ENCODE measurements at places on chromosomes 16 and 17.
A peak's percentile ranks its signal among the peaks of the same experiment; 100 is the strongest.

DNA sequence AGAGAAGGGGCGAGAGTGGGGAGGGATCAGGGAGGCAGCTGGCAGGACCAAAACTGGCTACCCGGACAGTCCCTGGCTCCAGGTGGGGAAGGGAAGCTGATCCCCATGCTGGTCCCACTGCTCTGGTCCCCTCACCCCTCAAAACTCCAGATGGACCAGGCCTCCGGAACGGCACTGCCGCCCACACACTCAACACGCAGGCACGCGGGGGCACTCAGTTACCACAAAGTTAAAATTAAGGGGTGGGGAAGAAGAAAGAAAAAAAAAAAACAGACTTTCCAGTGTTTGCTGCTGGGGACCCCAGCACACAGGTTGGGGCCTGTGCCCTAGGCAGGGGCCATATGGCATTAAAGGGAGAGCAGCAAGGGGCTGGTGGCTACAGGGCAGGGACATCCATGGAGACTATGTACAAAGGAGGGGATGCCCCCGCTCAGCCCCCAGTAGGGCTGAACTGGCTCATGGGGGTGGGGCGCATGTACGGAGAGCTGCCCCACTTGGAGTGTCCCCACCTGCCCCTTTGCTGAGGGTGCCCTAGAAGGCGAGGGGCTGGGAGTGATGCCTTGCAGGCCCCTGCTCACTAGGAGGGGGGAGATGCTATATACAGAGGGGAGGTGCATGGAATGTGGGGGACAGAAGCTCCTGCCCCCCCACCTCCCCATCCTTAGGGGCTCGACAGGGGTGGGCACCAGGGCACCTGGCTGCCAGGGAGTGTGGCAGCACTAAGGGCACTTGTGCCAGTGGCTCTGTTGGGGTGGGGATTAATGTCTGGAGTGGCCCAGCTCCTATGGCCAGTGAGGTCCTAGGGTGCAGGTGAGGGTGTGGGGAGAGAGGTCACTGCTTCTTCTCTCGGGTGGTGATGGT, 5.6 kb downstream of the TP53I13 start:
- no peak for DNase-seq

DNA sequence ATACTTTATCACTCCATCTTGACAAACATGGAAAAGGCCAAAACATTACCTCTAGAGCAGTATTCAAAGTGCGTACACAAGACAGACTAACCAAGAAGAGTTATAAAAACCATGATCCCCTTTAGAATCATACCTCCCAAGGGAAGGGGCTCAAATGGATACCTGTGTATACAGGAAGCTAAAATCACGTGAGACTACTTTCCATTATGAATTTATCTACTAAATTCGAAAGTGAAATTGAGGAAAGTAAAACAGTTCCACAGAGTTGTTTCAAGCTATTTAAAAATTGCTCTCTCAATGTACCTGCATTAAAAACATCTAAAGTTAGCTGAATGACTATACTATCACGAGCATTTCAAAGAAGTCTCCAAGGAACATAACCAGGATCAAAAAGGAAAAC, 32.7 kb downstream of the AP1G1 start:
- no peak for DNase-seq

DNA sequence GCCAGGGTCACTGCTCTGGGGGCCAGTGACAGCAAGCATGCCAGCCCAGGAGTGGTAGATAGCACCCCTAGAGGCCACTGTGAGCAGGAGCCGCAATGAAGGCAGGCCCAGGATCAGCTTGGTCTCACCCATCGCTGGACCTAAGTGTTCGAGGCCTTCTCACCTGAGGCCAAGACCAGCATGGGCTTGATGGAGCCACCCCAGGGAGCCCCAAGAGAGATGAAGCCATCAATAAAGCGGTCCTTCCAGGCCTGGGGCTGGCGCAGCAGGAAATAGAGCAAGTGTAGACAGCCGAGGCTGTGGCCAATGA, 1.8 kb downstream of the LCAT start:
- peak; percentile 41 for DNase-seq

GRCh38 chr17:67439269-67439668, 62.2 kb downstream of the PITPNC1 start:
- no peak for DNase-seq

DNA sequence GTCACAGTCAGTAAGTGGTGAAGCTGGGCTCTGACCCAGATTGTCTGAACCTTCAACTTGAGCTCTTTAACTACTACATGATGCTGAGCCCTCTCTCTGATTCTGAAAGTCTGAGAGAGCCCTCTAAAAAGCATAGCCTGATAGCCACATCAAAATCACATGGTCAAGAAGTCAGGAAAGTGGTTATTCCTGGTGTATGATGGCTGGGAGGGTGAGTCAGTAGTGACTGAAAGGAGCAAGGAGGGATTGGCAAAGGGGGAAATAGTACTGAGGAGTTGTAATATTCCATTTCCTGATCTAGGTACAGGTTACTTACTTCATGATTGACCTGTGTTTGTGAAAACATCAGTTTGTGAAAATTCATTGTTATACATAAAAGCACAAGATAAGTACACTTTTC, 89.1 kb downstream of the SSH2 start:
- no peak for DNase-seq

DNA sequence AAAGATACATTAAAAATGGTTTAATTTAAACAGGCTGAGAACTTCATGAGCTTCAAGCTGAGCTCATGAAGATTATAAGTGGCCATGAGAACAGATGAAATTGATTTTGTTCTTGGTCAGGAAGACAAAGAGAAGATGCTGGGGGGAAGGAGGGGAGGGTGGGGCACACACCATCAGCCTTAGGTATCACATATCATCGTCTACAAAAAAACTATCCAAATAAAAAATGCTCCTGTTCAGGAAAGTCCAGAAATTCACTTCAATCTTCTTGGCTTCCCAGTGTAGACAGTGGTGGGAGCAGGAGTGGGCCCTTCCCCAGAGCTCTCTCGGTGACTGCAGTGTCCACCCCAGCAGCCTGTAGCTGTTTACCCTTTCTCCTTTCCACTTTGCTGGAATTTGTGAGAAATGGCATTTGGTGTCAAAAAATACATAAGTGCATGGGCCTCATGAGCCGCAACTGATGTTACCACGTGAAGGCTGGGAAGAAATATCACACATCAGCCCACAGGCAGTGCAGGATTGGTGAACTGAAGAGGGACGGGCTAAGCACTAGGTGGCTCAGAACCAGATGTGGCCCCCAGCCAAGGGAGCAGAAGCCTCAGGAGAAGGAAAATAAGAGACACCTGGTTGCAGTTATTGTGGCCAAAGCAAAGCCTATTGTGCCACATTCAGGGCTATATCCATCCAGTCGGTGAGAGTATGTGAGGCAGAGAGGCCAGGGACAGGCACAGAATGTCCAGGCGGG, 6.1 kb downstream of the KRT37 start:
- DNase-seq: no peak

DNA sequence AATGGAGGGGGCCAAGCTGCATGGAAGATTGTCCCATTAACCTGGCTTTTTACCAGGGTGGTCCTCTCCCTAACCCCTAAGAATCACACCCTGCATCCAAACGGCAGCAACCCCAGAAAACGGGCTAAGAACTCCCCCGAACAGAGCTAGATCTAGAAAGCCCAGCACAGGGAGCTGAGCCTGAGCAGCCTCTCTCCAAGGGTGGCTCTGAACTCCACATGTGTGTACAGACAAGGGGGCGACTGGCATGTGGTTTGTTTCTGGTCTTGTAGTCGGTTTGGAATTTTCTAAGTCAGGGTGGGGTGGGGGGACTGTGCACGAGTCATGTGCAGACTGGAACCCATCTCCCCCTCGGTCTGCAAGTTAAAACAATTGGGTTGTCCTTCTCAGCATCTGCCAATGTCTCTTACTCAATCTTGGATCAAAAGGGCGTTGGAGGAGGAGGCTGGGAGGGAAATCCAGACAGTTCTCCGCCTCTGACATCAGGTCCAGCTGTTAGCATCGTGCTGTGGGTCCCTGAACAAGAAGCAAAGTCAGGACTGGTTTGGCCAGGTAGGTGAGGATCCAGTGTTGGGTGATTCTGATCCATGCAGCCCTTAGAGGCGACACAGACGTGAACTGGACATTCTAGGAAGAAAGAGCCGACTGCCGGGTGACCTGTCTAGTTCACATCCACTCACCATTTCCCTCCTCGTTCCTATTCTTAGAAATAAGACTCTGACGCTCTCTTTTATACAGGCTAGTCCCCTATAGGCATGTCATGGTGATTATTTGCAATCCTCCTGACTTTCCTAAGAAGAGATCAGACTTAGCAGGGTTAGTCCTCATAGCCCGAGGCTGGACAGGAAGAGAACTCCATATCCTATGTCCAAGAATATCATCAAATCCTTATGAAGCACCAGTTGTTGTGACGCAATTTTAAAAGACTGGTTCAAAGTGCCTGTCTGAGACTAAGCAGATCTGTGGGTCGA, 381.8 kb downstream of the SOX9 start:
- no peak for DNase-seq

DNA sequence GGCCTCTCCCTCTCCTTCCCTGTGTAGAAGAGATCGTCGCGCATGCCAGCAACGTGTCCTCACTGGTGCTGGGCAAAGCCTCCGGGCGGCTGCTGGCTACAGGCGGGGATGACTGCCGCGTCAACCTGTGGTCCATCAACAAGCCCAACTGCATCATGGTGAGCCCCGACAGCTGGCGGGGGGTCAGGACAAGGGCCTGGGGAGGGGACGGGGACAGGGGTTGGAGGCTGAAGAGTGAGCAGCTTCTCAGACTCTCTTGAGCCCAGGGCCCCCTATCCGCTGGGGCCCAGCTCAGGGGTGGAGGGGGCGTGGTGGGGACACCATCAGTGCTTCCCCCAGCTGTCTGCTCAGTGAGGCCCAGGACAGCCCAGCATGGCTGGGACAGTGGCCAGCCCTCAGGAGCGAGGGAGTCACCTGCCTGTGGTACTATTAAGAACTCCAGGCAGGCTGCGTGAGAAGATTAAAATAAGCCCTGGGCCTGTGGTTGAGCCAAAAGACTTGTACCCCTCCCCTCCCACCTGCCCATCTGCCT, 6.2 kb downstream of the KATNB1 start:
- DNase-seq: no peak

GRCh38 chr16:69712914-69713581, 13.3 kb downstream of the NQO1 start:
- DNase-seq: no peak

DNA sequence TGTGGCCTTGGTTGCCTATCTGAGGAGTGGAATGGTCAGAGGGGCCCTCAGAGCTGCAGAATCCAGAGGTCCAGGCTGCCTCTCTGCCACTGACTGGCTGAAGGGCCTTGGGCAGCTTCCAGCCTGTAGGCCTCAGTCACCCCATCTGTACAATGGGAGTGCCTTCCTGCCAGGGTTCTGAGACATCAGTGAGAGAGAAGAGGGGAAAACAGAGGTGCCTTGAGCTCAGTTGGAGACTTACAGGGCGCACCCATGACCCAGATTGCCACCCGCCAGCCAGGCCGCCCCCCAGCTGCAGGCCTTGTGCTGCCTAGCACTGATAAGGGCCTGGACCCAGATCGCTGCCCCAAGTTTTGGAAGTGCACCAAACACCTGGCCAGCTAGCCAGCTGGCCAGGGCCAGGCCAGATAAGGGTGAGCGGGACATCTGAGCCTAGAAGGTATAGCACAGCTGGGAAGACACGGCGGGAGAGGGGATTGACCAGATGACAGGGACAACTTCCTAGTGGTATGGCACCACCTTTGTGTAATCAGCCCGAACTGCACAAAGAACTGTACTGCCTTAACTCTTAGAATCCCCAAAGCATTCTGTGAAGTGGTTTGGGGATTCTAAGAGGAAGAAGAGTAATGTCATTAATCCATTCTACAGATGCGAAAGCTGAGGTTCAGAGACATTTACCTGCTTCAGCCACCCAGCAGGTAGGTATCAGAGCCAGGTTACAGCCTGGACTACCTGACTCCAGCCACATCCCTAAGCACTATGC, 1.4 kb downstream of the SLC4A1 start:
- no peak for DNase-seq

- no peak for DNase-seq
Observed at GRCh38 chr17:15122857-15123256, 142.3 kb downstream of the PMP22 start.

DNA sequence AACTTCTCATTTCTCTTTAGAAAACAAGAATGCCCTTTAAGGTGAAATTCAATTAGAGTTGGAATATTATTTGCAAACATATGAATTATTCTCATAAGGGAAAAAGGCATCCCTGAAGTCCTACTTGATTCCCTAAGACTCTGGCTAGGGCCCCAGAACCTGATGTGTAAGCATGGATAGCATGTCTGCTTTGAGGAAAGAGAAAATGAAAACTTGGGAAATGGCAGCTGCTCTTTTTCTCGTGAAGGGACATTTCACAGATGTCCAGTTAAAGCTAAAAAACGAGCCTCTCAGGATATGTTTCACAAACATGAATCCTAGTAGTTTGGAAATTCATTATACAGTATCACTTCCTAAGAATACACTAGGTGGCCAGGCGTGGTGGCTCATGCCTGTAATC, 112.3 kb upstream of the CLEC3A start:
- no peak for DNase-seq

- DNase-seq: no peak
Observed at GRCh38 chr16:5377280-5377898, 279.8 kb upstream of the EEF2KMT start.

- no peak for DNase-seq
Observed at GRCh38 chr17:79950306-79950705, 85.4 kb downstream of the TBC1D16 start.

DNA sequence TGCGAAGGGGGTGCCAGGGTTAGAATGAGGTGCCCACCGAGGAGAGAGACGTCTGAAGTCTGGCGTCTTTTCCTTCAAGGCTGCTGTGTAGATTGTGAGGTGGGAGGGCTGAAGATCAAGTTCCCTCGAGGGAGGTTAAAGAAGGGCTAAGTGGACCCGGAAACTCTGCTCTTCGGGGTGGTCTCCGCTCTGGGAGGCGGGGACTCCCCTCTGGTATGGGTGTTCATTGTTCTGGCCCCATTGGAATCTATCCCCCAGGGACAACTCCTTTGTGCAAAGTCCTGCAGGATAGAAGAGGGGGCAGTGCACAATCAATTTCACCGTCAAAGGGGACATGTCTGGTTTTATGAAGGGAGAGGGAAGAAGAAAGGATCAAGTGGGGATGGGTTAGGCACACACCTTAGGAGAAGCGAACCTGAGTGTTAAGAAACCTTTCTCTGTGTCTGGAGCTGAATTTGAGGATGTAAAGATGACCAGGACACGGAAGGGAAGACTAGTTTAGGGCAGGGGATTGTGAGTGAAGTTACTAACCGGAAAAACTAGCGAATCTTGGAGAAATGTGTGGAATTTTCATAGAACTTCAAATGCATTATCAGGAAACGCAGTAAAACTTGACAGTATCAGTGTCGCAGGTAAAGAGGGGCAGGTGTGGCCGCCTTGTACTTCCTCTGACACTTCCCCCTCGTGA, 809 bp upstream of the RAB34 start:
- DNase-seq: no peak

- DNase-seq: no peak
Observed at GRCh38 chr16:34803683-34804416, 1344.4 kb downstream of the TP53TG3F start.

Measured in stimulated activated CD4-positive, alpha-beta T cell treated with anti-CD3 and anti-CD28 coated beads, Interleukin-4, amount 100 ng/mL, for 1 hour (primary cell).